HFFc6 (cell line): ENCODE measurements at places on chromosomes 7 and 10.

DNA sequence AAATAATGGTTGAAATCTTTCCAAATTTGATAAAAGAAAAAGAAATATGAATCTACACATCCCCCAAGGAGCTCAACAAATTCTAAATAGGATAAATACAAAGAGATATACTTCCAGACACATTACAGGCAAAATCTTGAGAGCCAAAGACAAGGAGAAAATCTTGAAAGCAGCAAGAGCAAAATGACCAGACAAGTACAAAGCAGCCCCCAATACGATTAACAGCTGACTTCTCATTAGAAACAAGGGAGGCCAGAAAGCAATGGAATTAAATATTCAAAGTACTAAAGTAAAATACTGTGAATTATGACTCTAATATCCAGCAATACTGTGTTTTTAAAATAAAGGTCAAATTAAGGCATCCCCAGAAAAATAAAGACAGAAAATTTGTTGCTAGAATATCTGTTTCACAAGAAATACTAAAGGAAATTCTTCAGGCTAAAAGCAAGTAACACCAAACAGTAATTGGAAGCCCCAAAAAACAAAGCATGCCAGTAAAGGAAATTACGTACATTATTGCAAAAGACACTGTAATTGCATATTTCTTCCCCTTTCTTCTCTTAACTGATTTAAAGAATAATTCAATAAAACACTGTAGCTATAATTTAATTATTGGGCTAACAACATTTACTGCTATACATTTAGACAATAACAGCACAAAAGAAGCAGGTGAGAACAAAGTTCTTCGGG, 36.4 kb downstream of the ZNF438 start:
- no peak for DNase-seq

GRCh38 chr10:47121336-47121735, 178.7 kb upstream of the GDF10 start:
- DNase-seq: no peak

- no peak for DNase-seq
These were observed 9.7 kb downstream of the EIF4H start for GRCh38 chr7:74183653-74184450.

DNA sequence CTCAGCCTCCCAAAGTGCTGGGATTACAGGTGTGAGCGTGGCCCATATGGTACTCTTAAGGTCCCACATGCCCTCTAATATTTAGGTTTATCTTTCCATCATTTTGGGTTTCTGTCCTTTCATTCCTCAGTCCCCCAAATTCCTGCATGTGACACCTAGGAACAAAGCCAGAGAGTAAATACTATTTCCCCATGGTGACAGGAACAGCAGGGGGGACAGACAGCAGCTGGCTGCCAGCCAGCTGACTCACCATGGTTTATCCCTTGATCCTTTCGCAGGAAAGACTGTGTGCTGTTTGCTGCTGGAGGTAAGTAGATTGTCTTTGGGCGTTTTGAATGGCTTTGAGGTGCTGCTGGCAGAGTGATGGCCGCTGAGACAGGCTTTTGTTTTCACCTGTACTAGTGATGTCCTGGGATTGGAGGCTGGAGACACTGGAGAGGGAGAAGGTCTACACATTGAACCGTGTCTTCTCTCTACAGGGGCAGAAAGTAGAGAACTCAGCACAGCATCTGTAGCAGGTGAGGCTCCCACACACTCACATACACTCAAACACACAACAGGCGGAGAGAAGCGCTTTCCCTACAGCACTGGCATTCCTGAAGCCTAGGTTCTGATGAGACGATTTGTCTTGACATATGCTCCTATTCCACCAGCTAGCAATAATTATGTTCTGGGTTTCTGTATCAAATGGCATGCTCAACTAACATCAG, 83.7 kb upstream of the EFCAB10 start:
- peak; percentile 17 for DNase-seq

GRCh38 chr10:57362811-57363210, 904.9 kb downstream of the IPMK start:
- DNase-seq: no peak

- DNase-seq: no peak
These were observed at the start of gene VENTX for GRCh38 chr10:133237588-133238465. TSS of gene VENTX (plus strand) at chr10:133237855. CDS start at chr10:133237915, 60 bp downstream.

DNA sequence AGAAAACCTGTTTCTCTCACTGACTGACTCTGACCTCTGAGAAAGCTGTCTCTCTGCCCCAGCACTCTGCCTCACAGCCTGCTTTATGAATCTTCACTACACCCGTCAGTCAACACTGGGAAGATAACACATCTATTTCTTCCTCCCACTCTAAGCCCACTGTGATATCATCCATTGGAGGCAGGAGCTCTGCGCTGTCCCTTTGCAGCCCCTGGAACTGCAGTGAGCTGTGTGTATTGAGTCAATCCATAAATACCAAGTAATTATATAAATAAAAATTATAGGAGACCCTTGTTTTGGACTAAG, 17.2 kb upstream of the FXYD4 start:
- DNase-seq: no peak

GRCh38 chr7:101303102-101303701, 18.4 kb downstream of the IFT22 start:
- no peak for DNase-seq

- no peak for DNase-seq
These were observed at the start of gene ACTL6B for GRCh38 chr7:100655908-100656674. TSS of gene ACTL6B (minus strand) at chr7:100656448. CDS start at chr7:100656354, 94 bp downstream.

DNA sequence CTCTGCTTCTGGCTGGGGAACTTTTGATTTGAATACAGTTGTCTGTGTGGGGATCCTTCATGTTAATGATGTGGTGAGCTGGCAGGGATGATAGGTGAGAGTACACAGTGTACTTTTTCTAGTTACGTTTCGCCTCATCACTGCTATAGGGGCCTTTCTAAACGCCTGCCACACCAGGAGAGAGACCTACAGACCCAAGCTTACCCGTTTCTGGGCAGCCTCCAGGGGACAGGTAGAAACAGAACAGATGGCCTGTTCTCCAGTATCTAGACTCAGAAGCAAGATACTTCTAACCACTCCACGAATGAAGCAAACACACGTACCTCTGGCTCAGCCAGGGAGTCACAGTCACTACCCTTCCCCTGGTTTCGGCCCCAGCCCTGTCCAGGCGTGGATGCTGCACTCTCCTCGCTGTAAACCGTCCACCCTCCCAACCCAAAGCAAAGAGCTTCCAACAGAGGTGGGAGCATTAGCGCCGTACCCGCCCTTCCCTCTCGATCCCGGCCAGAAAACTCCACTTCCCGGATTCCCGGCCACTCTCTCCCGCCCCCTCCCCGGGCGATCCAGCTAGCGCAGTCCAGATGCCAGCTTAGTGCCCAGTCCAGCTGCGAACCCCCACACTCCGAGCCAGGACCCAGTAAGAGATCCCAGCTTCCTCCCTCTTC, 1.2 kb downstream of the CCDC6 start:
- no peak for DNase-seq

DNA sequence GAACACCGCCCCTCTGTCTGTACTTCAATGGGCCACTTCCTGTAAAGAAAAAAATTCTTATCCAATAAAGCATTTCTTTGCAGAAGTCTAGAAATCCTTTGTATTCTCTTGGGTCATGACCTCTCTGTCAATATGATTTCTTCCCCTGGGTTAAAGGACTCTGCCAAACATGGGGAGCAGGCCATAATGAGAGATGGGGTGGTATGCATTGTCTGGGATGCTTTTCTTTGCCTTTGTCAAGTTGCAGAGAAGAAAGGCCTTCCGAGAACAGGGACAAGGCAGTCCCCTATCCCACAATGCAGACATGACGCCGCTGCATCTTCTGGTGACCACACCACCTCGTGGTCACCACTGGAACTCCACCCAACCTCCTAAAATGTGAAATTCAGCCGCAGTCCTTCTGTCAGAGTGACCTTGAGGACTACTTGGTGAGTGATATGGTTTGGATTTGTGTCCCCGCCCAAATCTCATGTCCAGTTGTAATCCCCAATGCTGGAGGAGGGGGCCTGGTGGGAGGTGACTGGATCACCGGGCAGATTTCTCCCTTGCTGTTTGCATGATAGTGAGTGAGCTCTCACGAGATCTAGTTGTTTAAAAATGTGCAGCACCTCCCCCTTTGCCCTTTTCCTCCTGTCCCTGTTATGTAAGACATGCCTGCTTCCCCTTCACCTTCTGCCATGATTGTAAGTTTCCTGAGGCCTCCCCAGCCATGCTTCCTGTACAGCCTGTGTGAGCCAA, 15.2 kb upstream of the FRMPD2 start:
- DNase-seq: no peak

GRCh38 chr7:157675427-157675927, 338.7 kb downstream of the DNAJB6 start:
- no peak for DNase-seq

DNA sequence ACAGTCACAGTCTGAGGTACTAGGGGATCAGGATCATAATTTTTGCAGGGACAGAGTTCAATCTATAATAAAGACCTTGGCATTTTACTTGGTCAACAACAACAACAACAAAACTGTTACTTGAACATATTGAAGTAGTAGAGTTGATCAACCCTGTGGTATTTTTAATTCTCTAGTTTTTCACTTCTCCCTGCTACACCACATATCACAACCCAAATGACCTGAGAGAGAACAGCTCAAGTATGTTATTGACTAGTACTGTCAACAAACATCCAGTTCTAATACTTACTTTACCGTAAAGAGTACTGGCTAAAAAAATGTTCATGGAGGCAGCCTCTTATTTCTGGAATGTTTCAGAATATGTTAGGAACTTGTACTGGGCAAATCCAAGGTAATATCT, 90.5 kb upstream of the FAM3C start:
- DNase-seq: no peak

GRCh38 chr10:32367793-32368453, 21.0 kb upstream of the EPC1 start:
- peak; percentile 42 for DNase-seq

DNA sequence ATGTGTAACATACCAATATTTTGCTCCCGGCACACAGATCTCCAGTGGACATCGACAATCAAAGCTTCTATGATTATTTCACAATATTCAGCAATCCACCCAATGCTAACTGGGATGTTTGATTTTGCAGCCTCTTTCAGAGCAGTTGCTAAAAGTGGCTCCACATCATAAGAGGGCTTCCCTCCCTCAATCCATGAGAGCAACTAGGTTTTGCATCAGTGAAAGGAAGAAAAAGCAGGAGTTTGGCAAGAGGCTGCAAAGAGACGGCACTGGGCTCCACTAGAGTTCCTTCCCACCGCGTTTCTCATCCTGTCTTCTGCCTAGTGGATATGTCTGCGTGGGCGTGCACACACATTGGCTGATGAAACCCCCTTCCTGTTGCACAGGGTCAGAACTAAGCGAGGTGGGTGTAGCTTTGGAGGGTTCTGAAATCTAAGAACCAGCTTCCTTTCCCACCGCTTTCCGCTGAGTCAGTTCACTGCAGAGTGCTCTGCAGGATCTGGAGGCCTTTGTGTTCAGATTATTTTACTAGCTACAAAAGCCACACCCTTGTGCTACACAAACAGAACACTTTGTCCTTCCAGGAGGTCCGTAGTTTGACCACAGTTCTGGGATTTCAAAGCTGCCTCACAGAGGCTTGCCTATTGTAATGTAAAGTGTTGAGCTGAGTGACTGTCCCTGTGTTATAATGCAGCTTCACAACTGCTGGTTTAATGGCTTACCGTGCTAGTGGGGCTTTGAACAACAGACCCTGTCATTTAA, 28.1 kb downstream of the ARL4A start:
- DNase-seq: peak; percentile 64

DNA sequence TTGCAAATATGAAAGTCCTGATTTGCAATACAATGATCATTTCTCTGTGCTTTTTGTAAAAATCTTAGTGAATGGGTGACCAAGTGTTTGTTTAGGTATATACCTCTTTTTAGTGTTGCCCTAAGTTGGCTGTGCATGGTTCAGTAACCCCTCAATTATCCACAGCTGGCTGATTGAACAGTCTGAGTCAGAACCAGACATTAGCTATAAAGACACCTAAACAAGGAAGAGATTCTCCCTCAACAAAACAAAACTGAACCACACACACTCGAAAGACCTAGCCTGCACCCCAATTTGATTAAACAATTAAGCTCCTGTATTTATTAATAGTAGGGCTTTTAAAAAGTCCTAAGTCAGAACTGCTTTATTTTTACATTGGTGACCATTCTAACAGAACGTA, 2.8 kb downstream of the RSBN1L start:
- DNase-seq: no peak

DNA sequence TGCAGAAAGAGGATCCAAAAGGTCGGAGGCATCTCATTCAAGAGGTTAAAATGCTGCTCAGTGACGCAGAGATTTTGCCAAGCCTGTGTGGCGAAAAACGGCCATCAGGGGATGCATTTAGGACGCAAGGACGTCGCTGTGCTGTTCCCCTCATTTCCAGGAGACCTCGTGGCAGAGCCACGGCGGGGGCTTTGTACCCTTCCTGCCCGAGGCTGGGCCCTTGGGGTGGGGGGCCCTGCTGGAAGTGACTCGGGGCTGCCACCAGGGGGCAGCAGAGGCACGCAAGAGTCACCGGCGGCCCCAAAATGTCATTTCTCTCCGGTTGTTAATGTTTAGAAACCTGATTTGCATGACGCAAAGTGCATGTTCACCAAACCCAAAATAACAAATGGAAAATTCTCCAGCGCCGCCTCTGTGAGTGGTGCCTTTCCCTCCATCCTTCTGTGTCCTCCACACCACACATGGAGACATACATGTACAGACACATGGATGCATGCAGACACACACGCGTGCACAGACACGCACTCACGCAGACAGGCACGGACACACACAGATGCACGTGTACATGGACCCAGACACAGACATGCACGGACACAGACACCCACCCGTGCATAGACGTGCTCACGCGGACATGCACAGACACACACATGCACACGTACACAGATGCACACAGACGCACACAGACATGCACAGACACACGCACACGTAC, 51.0 kb upstream of the NKX6-2 start:
- DNase-seq: no peak

GRCh38 chr7:155084969-155085368, 14.8 kb downstream of the HTR5A start:
- no peak for DNase-seq

GRCh38 chr7:101589976-101590662, 39.0 kb downstream of the MYL10 start:
- DNase-seq: no peak

DNA sequence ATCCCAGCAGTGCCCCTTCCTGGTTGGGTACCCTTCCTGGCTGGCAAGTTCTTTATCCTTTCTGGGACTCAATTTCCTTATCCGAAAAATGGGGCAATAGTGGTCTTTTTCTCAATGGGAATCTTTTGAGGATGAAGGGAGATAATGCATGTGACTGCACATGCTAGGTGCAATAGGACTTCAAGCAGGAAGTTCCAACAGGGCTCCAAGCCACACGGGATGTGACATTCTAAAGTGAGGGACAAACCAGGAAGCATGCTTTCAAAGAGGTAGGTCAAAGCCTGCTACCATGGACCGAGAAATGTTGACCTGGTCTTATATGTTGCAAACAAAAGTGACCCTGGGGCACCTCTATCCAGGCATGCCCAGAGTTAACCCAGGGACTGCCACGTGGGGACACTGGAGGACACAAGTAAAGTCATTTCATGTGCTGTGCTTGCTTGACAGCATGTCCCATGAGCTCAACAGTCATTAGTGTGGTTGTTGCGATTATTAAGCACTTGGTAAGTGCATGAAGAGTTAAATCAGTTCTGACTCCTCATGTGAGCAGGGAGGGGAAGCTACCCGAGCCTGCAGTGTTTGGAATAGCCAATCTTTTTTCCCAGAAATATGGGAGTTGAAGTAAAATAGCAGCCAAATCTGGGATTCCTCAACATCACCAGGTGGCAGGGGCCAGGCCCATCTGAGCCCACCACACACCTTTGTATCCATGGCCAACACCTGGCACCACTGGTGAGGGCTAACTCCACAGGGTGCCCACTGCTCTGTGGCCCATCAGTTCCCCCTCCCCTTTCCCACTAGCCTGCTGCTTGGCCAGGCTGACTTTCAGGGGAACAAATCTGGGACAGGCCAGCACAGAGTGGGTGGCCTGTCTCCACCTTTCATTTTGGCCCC, 5.7 kb downstream of the ARHGAP22 start:
- DNase-seq: no peak
